ENCODE measurements at places on chromosomes 1 and 21.

DNA sequence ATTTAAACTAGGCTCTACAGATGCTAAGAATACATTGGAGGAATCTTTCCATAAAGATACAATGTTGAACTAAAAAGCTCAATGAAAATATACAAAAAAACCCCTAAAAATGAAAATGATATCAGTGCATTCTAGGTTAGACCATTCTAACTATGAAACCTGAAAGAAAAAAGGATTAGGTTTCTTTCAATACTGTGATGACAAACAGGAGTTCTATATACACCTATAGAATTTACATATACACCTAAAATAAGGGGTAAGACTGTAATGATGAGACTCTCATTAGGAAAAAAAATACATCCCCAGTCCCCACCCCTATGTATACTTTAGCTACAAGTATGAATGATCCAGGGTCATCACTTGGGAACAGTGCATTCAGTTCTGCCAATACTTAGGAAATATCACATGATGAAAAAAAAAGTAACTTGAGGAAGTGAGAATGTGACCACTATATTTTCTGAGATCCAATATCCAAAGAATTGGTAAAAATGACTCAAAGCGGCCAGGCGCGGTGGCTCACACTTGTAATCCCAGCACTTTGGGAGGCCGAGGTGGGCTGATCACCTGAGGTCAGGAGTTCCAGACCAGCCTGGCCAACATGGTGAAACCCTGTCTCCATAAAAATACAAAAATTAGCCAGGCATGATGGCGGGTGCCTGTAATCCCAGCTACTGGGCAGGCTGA lies 26.3 kb downstream of the SELENOF start:
- DNase-seq, result no peak

- no peak for DNase-seq
Measured at GRCh38 chr1:95196017-95196416, 38.0 kb upstream of the RWDD3 start.

- DNase-seq, result no peak
Measured at GRCh38 chr21:28016571-28016970, 976.1 kb downstream of the LTN1 start.

GRCh38 chr1:45172005-45172404 lies 34.4 kb downstream of the ZSWIM5 start:
- no peak for DNase-seq

DNA sequence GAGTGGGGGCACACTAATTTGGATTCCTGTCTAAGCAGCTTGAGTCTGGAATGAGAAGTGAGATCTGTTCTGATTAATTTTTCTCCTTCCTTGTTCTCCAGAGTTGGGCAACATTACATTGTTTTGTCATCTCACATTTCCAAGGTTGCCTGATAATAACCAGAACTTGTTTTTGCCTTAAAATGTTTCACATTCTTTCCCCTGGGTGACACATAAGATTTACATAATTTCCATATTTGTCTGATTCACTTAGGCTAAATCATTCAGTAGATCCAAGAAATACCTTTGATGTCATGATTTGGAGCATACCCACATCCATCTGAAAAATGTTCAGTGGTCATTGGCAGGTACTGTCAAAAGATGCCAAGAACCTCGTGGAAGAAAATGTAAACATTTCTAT lies 60.3 kb downstream of the XCL2 start:
- no peak for DNase-seq

DNA sequence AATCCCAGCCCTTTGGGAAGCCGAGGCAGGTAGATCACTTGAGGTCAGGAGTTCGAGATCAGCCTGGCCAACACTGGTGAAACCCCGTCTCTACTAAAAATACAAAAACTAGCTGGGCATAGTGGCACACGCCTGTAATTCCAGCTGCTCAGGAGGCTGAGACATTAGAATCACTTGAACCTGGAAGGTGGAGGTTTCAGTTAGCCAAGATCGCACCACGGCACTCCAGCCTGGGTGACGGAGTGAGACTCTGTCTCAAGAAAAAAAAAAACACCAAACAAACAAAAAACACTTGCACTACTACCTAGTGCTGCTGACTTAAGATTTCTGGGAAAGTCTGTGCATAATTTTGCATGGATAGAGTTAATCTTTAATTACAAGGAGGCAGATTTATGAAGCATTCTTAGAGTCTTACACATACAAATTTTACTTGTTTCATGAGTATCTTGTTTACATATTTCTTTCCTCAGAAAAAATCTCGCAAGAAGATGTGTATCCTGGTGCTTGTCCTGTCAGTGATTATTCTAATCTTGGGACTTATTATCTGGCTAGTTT lies 8.7 kb upstream of the PPP1R8 start:
- no peak for DNase-seq

DNA sequence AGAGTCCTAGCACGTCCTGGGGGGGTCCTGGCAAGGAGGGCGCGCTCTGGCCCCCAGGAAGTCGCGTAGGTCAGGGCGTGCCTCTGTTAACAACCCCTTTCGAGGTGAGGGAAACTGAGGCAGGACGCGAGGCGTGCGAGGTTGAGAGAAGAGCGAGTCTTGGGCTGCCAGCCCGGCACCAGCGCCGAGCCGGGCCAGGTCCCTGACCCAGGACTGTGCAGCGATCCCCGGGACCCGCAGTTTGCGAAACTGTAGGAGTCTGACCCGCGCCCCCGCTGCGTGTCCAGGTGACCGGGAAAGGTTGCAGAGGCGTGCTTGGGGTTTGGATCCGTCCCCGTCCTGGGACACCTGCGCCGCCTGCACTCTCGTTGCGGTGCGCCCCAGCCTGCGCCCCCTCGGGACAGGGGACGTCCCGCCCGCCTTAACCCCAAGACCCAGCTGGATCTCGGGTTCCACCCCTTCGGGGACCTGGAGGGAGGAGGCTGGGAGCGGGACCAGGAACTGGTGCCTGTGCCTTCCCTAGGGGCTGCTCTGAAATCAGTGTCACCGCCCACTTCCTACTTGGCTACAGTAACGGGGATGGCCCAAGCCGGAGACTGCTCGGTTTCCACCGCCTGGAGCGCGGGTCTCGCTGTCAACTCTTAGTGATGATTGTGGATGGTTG lies 493 bp downstream of the DISC1 start:
- DNase-seq, result no peak

GRCh38 chr1:196486346-196486745 lies 121.9 kb downstream of the KCNT2 start:
- DNase-seq, result no peak

GRCh38 chr21:27366036-27366435 lies 399.1 kb upstream of the ADAMTS5 start:
- no peak for DNase-seq

- DNase-seq, result peak; percentile 63
Measured at GRCh38 chr1:151934048-151934493, 24.8 kb upstream of the THEM4 start.

- no peak for DNase-seq
Measured at GRCh38 chr1:61752921-61753389, 10.7 kb downstream of the PATJ start.

DNA sequence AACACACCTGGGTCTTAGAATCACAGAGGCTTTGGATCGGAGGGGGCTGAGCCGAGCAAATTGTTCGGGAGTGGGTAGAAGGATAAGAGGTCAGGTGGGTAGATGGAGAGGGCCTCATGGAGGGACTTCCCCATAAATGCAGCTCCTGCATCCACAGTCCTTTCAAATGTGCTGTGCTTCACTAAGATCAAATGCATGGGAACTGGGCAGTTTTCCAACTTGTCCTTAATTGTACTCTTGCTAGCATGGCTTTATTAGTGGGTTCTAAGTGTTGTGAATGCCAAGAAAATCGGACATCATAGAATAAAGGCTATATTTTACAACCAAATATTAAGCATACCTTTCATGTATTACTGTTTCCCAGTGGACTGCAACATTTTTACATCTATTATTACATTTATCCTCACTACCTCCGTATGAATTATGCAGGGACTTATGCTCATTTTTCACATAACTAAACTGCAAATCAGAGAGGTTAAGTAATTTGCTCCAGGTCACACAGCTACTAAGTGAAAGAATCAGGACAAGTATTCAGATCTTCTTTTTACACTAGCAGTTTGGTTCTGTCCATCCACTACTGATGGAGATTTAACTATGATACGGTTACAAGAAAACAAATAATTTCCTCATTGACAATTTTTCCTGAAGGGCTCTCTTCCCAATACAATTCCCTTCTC lies 174.5 kb upstream of the RUNX1 start:
- DNase-seq, result no peak

DNA sequence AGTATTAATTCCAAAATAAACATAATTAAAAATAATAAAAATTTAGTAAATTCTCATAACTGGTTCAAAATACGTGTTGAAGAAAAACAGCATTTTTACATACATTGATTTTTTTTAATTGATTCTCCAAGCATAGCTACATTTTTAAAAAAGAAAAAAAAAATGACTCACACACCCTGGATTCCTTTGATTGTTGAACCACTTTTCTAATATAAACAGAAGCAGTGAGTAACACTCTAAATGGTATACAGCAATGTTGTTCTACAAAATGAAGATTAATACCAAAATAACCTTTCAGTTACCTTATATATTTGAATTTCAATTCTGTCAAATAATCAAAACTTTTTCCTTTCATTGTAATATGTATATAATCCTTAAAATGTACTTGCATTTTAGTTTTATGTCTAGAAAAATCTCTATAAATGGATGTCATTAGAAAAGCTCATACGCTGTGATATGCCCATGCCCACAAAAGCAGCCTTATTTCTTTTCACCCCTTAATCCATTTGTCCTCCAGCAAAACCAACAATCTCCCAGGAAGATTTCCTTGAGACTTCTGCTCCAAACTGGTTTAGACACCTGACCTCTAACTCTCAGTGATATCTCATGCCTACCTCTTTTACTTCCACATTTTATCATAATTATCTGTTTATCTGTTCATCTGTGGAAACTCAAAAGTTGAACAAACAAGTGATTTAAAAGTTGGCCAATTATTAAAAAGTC lies 246.4 kb upstream of the NR5A2 start:
- no peak for DNase-seq

DNA sequence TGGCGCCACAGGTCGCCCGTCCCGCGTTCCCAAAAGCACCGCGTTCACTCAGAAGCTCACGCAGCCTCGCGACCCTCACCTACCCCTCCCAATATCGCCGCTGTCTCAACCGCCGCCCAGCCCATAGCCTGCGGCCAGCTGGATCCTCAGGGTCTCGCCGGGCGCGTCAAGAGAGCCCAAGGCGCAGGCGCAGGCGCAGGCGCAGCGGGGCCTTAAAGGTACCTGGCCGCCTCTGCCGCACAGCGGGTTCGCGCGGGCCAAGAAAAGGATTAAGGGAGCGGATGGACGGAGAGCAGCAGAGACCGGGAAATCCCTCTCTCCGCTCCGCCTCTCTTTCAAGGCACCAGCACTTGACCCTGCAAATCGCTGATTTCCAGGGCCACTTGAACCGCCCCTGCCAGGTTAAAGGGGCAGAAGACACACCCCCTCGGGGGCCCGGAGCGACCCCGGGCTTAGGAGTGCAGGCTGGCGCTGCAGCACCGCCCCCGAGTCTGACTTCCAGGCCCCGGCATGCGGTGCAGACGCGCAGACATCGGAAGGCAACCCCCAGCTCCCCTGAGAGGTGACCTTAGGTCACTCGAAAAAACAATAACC lies at the start of gene NBPF20:
Gene NBPF20, minus strand, starts transcription at position 168 of the 594 bp plus-strand sequence. CDS start 20,331 bp downstream, outside the sequence.
- DNase-seq, result peak; percentile 86

DNA sequence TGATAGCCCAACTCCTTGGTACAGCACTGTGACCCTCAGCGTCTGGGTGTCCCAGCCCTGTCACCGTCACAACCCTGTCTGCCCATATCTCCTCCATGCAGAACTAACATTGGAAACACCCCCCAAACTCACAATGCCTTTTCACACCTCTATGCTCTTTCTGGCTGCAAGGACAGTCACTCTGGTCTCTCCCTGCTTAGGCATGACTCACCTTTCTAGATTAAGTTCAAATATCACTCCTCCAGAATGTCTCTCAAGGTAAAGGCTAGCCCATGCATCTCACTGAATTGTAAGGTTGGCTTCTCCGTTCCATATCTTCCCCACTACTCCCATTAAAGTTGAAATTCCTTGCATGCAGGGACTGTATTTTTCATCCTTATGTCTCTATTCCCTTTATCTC lies 17.0 kb upstream of the CAPN8 start:
- DNase-seq, result no peak

GRCh38 chr1:160708801-160709200 lies 2.8 kb downstream of the CD48 start:
- DNase-seq, result no peak

- no peak for DNase-seq
Measured at GRCh38 chr1:17667641-17668040, 87.5 kb upstream of the ACTL8 start.

DNA sequence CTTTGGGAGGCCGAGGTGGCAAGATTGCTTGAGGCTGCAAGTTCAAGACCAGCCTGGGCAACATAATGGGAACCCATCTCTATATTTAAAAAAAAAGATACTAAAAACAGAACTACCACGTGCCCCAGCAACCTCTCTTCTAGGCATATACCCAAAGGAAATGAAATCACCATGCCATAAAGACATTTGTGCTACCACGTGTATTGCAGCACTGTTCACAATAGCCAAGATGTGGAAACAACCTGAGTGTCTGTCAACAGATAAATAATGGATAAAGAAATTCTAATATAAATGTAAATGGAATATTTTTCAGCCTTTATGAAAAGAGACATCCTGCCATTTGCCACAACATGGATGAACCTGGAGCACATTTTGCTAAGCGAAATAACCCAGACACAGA lies 128.6 kb downstream of the PCNX2 start:
- DNase-seq, result no peak

DNA sequence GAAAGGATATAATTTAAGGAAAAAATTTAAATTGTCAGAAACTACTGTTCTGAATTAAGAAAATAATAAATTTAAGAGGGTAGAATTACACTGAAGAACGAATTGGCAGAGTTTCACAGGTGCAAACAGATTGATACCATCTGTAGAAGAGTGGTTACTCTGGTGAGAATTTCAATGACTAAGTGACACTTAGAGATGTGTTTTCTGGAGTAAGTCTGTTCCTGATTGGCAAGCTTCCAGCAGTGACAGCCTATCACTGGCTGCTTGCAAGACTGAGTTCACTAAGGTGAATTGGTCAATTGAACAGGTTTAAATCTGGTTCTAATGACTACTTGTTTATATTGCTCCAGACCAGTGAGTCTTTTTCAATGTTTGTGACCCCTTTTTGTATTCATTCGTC lies 838.2 kb upstream of the RGS18 start:
- DNase-seq, result no peak

GRCh38 chr1:84719543-84720217 lies 29.4 kb upstream of the SSX2IP start:
- no peak for DNase-seq

DNA sequence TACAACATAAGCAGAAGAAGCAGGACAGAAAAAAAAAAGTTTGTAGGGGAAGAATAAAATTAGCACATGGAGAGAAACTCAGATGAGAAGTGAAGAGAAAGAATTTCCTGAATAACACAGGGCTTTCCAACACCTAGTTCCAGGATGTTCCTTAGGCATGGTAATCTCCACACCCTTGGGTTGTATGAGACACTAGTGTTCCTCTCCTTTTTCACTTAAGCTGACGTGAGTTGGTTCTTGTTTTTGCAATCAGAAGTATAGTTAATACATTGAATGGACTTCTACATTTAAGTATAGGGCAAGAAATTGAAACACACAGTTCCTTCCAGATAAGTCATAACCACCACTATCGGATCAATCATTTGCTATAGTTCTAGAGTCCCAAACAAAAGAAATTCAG lies 51.0 kb downstream of the LPAR3 start:
- no peak for DNase-seq

- DNase-seq, result no peak
Measured at GRCh38 chr1:212782422-212783154, 9.0 kb downstream of the NSL1 start.
